ENCODE measurements at places on chromosomes 4 and X. TPM values are rescaled to one million over a fixed set of nuclear protein-coding genes. Genes with fewer than 3 reads are reported as not detected.
A peak's percentile ranks its signal among the peaks of the same experiment; 100 is the strongest.

Gene SFRP2
- 286 TPM for polyA plus RNA-seq

Gene NKX6-1
- not detected for polyA plus RNA-seq

Gene XAGE2
- not detected for polyA plus RNA-seq

Gene PF4V1
- polyA plus RNA-seq, result not detected

Gene MAGEA12
- not detected for polyA plus RNA-seq

Gene SPIN4
- polyA plus RNA-seq, result 13.5 TPM

Gene RAB9B
- 0.24 TPM for polyA plus RNA-seq

Gene PSMD10
- polyA plus RNA-seq, result 52.8 TPM

Gene RADX
- 1.7 TPM for polyA plus RNA-seq

Gene RHOXF1
- polyA plus RNA-seq, result not detected

Gene VGLL1
- polyA plus RNA-seq, result not detected

Gene PCDH18
- 19.5 TPM for polyA plus RNA-seq

Gene EPGN
- polyA plus RNA-seq, result not detected

GRCh38 chrX:129361576-129361975 is 161.7 kb downstream of the SMARCA1 start:
- no peak for DNase-seq

GRCh38 chrX:41603596-41603995 is 85.2 kb upstream of the GPR34 start:
- DNase-seq, result no peak

GRCh38 chr4:1939664-1940509 is 68.7 kb downstream of the NSD2 start:
- no peak for DNase-seq

DNA sequence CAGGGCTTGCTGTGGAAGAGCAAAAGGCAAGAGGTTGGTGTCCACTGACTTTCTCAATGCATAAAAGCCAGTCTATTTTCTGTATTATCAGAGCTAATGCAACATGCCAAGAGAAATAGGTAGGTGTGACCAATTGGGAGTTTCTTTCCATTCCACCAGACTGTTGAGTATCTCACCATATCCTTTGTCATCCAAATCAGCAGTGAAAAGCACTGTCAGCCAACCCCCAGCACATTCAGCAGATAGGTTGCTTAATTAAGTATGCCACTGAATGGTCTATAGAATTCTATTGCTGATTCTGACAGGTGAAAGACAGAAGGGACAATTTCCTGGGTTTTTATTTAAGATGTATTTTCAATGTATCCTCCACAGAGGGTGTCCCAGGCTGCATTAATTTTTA is 139.8 kb downstream of the HS6ST2 start:
- peak; percentile 35 for DNase-seq

DNA sequence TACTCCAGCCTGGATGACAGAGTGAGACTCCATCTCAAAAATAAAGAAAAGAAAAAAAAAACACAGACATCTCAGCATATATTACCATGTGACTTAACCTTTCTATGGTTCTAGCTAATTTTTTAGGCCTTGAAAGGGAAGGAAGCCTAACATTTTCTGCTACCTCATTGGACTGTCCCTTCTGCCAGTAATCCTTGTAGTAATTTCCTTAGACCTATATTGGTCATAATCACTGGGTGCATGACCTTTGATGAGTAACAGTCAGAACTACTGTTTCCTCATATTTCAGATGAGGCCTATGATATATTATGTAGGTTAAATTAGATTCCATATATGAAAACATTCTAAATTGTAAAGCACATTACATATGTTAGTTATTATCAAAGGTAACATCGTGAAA is 9.6 kb downstream of the XIAP start:
- no peak for DNase-seq

GRCh38 chr4:41749631-41750039 is 1.1 kb upstream of the PHOX2B start:
- DNase-seq, result no peak

GRCh38 chrX:66110112-66110511 is 53.9 kb upstream of the HEPH start:
- peak; percentile 53 for DNase-seq

GRCh38 chr4:79763486-79764075 is 309.4 kb downstream of the ANTXR2 start:
- DNase-seq, result peak; percentile 18

DNA sequence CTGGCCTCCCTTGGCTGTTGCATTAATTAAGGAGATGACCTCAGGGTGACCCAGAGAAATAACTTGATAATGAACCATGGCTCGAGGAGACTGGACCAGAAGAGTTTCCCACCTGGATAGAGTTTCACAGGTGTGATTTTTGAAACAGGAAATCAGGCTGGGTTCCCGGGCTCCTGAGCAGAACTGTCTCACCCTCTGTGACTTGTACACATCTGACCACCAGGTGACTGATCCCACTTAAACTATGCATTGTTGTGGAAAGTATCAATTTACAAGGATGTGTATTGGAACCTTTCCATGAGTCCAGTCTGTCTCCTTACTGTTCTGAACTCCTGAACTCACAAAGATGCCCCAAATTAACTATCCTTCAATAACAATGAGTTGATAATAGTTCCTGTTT is 220.3 kb downstream of the PTTG2 start:
- DNase-seq, result peak; percentile 35

- DNase-seq, result no peak
Measured at GRCh38 chr4:111501946-111502345, 643.3 kb upstream of the FAM241A start.

DNA sequence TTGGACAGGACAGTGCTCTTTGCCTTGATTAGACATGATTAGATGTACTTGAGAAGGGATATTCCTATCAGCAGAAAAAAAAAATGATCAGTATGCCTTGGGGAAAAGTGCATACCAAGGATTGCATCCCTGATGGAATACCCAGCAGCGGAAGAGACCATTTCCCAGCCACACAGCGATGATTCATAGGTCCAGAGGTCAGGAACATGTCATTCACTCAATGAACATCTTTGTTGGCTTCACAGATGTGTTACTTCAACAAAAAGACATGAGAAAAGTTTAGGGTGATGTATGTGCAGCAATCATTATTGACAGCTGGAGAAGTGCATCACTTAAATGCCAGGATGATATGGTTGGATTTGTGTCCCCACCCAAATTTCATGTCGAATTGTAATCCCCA is 293.5 kb downstream of the ZNF674 start:
- DNase-seq, result no peak

GRCh38 chr4:28636971-28637370 is 1776.3 kb downstream of the STIM2 start:
- no peak for DNase-seq

GRCh38 chr4:137892134-137892533 is 350.0 kb downstream of the SLC7A11 start:
- DNase-seq, result no peak

DNA sequence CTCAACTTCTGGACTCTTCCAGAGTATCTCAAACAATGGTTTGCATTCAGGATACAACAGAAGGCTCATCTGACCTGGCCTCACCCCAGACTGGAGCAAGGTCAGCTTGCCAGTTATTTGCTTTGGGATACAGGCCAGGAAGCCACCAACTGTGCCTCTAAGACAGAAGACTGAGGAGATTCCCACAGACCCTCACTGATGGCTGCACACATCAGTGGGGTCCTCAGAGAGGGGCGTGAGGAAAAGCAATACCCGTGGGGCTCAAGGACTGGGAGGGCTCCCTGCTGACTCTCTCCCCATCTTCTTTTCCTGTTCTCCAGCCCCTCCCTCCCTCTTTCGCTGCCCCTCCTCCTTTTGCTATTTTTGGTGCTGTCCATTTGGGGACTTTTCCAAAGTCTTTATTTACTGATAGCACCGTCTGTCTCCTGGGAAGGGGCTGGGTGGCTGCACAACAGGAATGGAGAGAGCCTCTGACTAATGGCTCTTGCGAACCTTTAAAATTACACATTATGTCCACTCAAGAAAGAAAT is 23.2 kb downstream of the RELL1 start:
- DNase-seq, result peak; percentile 12

DNA sequence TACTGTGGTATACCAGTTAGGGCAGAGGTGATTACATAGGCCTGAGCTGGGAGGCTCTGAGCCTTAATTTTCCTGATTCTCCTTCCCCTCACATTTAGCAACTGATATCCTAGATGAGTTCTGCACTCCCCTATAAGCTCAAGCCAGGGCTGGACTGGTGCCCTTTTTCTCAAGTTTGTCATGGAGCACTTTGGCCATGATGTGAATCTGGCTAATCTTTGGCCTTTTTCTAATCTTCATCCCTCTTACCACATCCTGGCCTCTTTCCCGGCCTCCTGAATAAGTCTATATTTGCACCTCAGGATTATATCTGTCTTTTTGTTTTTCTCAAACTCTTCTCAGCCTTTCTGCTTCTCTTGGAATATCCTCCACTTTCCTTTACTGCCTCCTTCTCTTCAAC is 10.9 kb upstream of the LAS1L start:
- DNase-seq, result no peak

- no peak for DNase-seq
Measured at GRCh38 chrX:110087485-110088356, 84.8 kb downstream of the TMEM164 start.

DNA sequence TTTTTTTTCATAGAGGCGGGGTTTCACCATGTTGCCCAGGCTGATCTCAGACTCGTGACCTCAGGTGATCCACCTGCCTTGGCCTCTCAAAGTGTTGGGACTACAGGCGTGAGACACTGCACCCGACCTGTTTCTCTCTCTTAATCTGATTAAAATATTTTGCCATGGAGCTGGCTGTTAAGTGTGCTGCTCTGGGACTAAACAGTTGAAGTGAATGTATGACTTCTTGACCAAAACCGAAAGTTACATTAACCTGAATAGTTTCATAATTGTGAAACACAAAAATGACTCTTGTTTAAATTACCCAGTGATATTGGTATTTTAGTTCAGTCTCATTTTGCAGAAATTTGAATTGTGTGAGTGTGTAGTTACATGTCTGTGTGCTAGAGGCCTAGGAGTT is 2548.6 kb downstream of the PCDH7 start:
- DNase-seq, result no peak

DNA sequence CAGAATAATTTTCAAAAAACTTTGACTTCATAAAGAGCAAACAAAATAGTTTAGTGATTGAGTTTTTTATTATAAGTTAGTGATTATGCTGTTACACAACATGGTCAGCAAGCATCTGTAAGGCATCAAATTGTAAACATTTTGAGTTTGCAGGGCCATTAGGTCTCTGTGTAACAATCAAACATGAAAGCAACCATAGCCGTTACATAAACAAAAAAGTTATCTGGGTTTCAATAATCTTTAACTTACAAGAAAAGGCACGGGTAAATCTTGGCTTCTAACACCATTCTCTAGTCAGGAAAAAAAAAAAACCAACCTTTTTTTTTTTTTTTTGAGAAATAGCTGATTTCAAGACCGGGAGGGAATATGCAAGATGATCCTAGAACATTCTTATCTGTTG is 1941.1 kb downstream of the PCDH7 start:
- no peak for DNase-seq

DNA sequence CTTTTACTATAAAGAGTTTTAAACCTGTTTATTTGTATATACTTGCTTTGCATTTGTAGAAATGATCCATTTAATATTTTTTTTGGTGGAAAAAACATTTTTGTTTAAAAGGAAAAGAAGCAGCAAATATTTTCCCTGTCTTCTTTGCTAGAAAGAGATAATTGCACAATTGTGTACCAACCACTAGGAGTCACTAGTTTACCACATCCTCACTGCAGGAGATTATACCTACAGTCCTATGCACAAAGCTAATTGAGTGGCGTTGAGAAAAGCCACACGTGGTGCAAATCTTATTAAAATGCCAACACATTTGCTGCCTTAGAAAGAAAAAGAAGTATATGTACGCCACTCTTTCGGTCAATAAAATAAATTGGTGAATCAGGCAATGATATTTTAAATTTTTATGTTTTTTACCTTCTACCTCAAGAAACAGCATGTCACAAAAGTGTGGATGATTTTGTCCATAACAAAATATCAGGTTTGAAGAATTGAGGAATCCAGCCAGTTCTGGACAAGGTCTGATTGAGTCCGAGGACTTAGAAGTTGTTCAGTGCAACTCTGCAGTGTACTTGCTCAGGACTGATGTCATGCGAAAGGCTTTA is 102.9 kb downstream of the GRXCR1 start:
- DNase-seq, result peak; percentile 70

DNA sequence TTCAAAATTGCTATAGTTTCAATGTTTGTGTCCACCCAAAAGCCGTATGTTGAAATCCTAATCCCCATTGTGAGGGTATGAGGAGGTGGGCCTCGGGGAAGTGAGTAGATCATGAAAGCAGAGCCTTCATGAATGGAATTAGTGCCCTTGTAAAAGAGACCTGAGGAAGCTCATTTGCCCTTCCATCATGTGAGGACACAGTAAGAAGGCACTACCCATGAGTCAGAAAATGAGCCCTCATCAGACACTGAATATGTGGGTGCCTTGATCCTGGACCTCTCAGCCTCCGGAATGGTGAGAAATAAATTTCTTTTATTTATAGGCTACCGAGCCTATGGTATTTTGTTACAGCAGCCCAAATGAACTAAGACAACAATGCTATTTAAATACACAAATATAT is 57.7 kb upstream of the EFHC2 start:
- no peak for DNase-seq

GRCh38 chrX:11787564-11787963 is 29.5 kb downstream of the MSL3 start:
- peak; percentile 89 for DNase-seq

DNA sequence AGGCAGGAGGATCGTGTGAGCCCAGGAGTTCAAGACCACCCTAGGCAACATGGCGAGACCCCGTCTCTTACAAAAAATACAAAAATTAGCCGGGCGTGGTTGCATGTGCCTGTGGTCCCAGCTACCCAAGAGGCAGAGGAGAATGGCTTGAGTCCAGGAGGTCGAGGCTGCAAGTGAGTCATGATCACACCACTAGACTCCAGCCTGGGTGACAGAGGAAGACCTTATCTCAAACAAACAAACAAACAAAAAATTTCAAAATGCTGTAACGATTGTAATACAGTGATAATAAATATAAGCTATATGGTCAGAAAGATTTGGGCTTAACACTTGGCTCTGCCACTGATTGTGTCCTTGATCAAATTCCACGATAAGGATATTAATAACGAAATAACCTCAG is 24.2 kb downstream of the SLC25A4 start:
- no peak for DNase-seq

DNA sequence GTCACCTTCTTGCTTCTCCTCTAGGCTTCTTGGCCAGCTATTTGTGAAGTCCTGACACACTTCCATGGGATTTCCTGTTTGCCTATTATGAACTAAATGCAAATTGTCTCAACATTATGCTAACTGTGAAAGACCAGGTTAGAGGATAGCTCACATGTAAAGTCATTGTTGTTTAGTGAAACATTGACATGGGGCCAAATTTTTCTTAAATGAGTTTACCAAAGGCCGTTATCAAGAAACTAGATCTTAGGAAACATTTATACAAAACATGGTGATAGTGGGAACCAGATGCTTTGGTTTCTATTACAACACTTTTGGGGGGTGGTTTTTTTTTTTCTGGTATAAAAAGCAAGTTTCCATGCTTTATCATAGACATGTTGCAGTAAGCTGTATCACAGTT is 466.8 kb upstream of the FAM241A start:
- no peak for DNase-seq

Measured in GM23338 (cell line).